Gastroesophageal sphincter (tissue), 4 donors: ENCODE measurements at places on chromosomes 13 and 19. TPM values are rescaled to one million over a fixed set of nuclear protein-coding genes. Genes with fewer than 3 reads are reported as not detected.

DNA sequence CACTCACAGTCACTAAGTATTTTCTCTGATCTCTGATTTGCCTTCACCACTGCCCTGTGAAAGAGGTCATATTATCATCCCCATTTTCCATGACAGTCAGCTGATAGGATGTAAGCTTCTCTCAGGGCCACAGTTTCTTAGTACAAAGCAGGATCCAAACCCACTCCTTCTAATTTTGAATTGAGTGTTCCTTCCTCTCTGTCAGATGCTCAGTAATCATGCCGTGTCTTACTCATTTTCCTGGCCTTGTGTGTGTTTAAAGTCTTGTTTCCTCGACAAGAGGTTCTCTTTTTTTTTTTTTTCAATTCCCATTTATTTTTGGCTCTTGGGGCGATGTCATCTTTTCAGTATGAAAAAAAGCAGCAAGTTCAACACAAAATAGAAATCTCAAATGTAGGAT is 72.3 kb downstream of the NAA16 start:
- no peaks in the 10 kb centered on the region for H3K27me3 ChIP-seq
- ATAC-seq, result no peak
- no peaks in the 10 kb centered on the region for H3K36me3 ChIP-seq
- no peak overlapping the region for H3K27ac ChIP-seq
- H3K4me3 ChIP-seq, result no peak overlapping the region

GRCh38 chr19:5515737-5516136 is 52.0 kb downstream of the TINCR start:
- no peak overlapping the region for H3K27ac ChIP-seq
- no peaks in the 10 kb centered on the region for H3K4me1 ChIP-seq
- H3K4me3 ChIP-seq, result no peak overlapping the region
- H3K36me3 ChIP-seq, result no peaks in the 10 kb centered on the region

GPC6 gene
- 13.7 TPM for total RNA-seq

KLHL1 gene
- 0.13 TPM for total RNA-seq

ZSWIM4 gene
- 9.2 TPM for total RNA-seq

DNA sequence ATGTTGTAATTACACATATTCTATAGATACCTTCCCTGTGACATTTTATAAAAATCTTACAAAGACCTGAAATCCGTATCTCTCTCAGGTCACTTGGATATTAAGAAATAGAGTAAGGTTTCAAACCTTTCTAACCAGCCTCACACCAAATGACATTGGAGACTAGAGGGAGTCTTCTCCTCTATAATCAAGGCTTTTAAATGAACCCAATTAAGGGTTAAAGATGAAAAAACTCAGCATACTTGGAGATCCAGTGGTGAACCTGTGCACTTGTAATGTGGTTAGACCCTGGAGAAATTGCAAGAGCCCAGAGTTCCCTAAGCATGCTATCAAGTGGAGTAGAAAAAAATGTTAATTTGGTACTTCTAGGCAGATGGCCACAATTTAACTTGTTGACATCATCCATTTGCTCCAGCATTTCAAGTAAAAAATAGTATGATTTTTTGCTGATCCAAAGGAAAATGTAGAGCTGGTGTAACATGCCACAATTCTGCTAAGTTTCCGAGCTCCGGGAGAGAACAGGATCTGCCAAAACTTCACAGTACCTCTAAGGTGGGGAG is 554.1 kb upstream of the MIR17HG start:
- no peak overlapping the region for H3K4me3 ChIP-seq
- H3K27ac ChIP-seq, result no peak overlapping the region
- H3K4me1 ChIP-seq, result no peaks in the 10 kb centered on the region
- H3K36me3 ChIP-seq, result no peaks in the 10 kb centered on the region
- no peak for ATAC-seq

DNA sequence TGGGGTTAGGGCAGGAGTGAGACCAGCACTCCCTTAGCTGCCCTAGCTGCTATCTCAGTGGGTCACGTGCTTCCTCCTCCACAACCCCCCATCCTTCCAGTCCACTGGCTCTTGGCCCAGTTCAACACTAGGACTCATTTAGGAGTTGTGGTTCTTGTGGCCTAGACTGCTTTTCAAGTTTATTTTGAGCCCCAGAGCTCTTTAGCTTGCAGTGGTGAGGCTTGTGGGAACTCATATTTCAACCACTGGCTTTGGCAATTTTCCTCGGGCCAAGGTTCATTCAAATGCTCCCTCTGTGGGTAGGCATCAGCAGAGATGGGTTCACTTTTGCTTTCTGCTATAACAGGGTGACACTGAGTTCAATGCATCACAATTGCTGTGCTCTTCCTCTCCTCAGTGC is 436.2 kb upstream of the SLITRK5 start:
- H3K4me1 ChIP-seq, result no peaks in the 10 kb centered on the region
- no peak overlapping the region for H3K27ac ChIP-seq
- no peaks in the 10 kb centered on the region for H3K27me3 ChIP-seq
- no peak for ATAC-seq

DNA sequence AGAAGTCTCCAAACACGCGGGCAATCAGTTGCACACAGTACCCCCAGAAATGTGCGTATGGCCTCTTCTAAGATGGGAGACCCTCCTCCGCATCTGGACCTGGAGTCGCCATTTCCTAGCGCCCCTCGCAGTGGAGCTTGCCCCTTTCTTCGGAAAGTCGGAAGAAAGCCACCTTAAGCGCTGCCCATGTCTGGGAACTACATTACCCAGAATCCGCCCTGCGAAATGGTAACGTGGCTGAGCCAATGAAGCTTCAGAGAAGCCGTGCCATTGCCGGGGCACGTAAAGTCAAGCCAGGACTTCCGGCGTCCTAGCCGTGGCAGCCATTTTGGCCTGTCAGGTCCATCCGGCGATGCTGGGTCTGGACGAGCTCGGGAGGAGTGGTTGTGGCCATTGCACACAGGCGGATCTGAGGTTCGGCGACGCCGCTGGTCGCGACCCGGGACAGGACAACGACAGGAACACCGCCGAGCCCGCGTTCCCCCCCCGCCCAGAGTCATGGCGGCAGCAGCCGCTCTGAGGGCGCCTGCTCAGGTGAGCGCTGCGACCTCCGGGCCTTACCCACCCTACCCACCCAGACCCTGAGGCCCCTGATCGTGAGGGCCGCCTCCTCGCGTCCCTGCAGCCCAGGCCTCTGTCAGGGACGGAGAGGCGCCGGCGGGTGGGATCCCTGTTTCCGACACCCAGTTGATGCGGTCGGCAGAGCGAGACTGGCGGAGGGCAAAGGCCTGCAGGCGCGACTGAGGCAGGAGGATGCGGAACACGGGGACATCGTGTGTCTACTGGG is at the start of gene ZNF586:
ZNF586 (plus strand) TSS at position 332 of the 787 bp plus-strand sequence; CDS start at position 499, 167 bp downstream.
- ATAC-seq, result peak; percentile 98
- H3K4me3 ChIP-seq, result peak within 1 kb of the TSS; percentile 94
- H3K27ac ChIP-seq, result peak within 1 kb of the TSS; percentile 87
- H3K27me3 ChIP-seq, result no peaks in the 10 kb centered on the region
- no peaks in the 10 kb centered on the region for H3K36me3 ChIP-seq

TEX26 gene
- total RNA-seq, result not detected

SIGLEC14 gene
- not detected for total RNA-seq

DNA sequence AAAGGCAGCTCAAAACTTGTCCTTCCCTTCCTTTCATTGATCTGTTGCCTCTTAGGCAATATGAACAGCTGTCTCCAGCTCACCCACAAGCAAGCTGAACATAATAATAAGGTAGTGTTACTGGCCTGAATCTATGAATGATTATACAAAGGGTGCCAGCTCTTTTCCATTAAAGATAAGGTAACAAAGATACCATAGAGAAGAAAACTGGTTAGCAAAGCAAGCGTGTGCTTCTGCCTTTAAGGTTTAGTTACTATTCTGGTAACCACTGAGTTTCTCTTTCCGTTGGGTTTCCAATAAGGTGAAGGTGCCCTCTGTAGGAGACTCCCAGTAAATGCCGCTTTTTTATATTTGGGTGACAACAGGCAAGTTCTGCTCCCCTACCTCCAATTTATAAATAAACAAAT is 12.1 kb upstream of the DACH1 start:
- no peak overlapping the region for H3K4me3 ChIP-seq
- H3K4me1 ChIP-seq, result no peaks in the 10 kb centered on the region
- ATAC-seq, result no peak
- no peak overlapping the region for H3K27ac ChIP-seq

HPN gene
- 0.17 TPM for total RNA-seq

DNA sequence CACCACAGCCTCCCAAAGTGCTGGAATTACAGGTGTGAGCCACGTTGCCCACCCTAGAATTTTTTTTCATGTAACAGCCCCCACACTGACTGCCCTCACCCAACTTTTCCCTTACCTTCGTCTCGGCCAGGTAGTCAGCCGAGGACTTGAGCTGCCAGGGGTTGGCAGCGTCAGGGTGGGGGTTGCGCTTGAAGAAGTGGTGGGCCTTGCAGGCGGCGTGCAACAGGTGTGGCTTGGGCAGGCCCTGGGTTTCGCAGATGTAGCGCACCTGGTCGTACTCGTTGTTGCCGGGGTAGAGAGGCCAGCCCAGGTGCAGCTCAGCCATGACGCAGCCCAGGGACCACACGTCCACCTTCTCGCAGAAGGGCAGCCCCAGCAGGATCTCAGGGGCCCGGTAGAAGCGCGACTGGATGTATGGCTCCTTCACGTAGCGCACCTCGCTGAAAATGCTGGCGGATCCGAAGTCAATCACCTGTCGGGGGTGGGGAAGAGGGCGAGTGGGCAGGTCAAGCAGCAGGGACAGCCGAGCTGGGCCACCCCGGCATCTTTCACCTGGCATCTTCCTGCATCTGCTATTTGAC is 6.2 kb downstream of the HIPK4 start:
- H3K4me3 ChIP-seq, result no peak overlapping the region
- H3K4me1 ChIP-seq, result no peaks in the 10 kb centered on the region
- no peaks in the 10 kb centered on the region for H3K36me3 ChIP-seq
